ENCODE measurements at places on chromosomes 5 and 9.

- DNase-seq: no peak
These were observed 442.0 kb downstream of the DMRT2 start for GRCh38 chr9:1492156-1492555.

GRCh38 chr5:161790926-161791325 lies 57.0 kb upstream of the GABRA1 start:
- no peak for DNase-seq

DNA sequence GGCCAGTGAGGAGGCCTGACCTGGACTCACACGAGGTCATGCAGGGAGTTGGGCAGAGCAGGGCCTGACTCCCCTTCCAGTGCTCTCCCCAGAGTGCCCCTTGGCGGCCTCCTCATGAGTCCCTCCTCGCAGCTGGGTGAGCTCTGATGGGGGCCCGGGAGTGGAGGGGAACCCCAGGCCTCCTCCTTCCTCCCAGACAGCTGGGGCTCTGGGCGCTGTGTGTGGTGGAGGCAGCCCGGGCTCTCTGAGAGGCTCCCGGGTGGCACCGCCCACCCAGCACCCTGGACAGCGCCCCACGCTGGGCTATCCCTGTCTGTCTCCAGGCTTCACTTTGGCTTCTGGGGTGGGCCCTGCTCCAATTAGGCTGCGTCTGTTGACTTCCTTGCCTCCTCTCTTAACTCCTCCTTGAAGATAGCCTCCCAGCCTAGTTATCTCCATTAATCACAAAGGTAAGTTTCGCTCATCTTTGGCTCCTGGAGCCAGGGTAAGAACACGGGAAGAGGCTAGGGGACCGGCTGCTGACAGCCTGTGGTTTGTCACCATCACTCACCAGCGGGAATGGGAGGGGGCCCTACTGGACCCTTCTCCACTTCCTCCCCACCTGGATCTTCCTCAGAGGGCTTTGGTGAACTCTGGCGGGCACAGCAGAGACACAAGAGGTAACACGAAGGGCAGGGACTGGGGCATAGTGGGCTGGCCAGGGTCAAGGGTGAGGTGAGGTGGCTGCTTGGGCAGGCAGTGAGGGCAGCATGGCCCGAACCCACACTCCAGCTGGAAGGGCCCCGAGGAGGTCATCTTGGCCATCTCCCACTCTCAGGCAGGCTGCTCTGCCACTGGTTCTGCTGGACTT lies 13.1 kb downstream of the PSD2 start:
- DNase-seq: no peak

DNA sequence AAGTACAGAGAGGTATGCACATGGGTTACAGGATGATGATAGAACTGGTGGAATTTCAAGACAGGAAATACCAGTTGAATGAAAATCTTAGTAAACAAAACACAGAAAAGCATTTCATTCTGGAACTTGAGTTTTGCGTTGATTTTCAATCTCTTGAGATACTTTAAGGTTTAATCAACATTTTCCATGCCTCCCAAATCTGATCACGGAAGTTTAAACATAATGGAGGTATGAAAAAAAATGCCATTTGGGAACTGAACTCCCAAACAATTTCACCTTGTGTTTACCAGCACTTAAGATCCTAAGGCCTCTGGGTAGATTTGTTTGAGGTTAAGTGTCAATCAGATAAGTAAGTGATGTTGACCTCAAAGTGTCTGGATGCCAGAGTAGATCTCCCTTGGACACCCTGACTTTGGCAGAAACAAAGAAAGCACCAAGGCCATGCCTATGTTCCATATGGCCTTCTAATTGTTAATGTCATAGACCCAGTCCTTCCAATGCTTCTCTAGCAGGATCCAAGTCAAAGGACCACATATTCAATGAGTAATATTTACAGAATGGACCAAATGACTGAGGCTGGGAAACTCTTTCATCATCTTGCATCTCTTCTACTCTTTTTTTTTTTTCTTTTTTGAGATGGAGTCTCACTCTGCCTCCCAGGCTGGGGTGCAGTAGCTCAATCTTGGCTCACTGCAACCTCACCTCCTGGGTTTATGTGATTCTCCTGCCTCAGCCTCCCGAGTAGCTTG lies 216.9 kb downstream of the ARRDC3 start:
- no peak for DNase-seq

DNA sequence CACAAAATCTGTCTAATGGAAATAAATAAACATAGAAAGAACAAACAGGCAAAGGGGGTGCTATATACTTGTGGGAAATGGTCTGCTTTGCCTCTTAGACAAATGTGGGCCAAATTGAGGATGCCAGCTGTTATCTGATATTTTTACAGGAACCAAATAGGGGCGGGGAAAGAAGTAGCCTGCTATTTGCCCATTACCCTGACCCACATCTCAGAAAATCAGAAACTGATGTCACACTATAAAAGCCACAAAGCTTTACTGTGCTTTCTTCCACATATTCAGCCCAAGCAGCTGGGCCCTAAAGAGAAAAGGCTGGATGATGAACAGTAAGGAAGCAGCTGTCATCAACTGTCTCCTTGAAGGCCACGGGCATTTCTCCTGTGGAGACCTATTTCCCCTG lies 97.3 kb downstream of the ELAVL2 start:
- no peak for DNase-seq

DNA sequence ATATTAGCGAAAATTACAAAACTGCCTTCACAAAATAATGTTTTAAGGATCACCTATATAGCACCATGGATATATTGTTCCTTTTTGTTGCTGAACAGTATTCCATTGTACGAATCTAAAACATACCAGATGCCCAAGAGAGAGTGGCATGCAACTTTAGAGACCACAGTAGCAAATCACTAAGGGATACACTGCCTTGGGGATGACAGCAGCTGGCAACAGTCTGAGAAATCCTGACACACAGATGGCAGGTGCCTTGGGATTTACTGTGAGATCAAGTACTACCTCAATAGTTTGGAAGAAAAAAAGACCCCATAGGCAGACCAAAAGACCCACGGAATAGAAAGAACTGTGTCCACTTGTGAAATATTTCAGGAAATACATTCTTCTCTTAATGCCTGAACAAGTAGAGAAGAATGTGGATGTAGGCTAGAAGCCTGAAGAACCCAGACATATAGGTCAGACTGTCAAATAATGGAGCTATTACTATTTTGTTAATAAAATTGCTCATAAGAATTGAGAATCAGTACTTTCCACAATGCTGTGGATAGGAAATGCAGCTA lies 53.4 kb downstream of the PLPP1 start:
- no peak for DNase-seq

DNA sequence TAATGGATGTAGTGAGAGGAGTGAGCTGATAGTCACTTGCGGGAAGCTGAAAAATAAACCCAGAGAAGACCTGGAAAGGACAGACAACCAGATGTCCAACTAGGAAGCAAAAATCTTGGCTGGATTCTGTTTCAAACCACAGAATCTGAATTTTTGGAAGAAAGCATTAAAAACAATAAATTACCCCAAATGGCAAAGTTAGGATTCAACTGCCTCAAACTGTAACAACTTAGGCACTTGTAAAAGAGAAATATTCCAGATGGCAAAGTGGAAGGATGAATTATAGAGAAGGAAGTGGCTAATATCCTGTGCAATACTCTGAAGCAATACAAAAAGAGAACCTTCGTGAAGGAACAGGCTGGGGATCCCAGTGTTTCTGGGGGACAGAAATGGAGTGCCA lies 46.8 kb upstream of the SLIT3 start:
- no peak for DNase-seq

- no peak for DNase-seq
These were observed 89.2 kb downstream of the ARL15 start for GRCh38 chr5:54221135-54221534.

- no peak for DNase-seq
These were observed 25.4 kb downstream of the SERINC5 start for GRCh38 chr5:80230269-80230992.

DNA sequence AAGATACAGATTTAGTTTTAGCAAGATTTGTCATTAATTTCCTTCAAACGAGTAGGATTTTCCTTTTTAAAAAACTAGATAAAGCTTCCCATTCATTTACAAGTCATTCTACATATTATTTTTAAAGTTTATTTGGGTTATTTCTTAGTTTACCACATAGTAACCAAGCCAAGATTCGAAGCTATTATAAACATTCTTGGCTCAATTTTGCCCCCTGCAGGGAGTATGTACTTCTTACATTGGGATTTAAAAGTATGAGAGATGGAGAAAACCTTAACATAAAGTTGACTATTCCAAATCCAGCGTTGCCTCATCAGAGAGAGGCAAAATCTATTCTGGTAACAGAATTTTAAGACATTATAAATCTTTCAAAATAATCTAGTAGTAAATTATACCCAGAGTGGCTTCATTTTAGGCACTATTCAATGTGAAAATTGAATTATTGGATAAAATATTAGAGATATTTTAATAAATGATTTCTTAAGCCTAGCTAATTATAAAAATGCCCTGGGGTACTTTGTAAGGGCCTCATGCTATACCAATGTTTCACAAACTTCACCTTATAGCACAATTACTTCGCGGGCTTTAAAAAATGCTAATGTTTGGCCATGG lies 39.1 kb downstream of the FBN2 start:
- DNase-seq: no peak

- no peak for DNase-seq
These were observed 249.2 kb upstream of the POU5F2 start for GRCh38 chr5:93990504-93991070.

GRCh38 chr9:100602342-100602801 lies 24.5 kb downstream of the CAVIN4 start:
- DNase-seq: peak; percentile 48

DNA sequence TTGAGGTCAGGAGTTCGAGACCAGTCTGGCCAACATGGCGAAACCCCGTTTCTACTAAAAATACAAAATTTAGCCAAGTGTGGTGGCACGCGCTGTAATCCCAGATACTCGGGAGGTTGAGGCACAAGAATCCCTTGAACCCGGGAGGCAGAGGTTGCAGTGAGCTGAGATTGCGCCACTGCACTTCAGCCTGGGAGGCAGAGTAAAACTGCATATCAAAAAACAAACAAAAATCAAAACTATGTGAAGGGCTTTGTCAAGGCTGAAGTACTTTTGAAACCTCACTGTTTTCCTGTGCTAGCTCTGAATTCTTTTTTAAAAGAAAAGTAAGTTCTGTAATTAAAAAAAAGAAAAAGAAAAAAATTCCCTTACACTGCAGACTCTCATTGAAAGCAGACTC lies 65.1 kb upstream of the KLF4 start:
- DNase-seq: no peak

GRCh38 chr9:79610791-79611614 lies 39.2 kb downstream of the TLE4 start:
- no peak for DNase-seq

DNA sequence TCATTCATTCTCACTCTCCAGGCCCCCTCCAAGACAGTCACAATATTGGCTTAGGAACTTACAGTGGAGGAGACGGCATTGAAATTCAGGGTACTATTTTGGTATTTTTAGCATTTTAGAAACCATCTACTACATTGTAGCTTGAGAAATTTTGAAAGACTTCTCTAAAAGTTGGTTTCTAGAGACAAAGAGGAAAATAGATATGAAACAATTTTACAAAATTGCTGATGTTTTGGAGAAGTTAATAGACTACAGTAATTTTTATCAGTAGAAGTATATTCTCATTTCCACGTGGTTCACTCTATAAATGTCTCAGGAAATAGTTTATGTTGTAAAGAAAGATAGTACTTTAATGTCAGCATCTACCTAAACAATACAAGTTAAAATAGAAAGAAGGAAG lies 63.2 kb upstream of the ZSWIM6 start:
- no peak for DNase-seq

GRCh38 chr5:2872676-2873075 lies 121.2 kb upstream of the IRX2 start:
- DNase-seq: no peak

GRCh38 chr9:26523577-26523976 lies 369.0 kb downstream of the CAAP1 start:
- DNase-seq: no peak

GRCh38 chr9:100499866-100500265 lies 26.9 kb downstream of the TMEFF1 start:
- no peak for DNase-seq

- DNase-seq: no peak
These were observed 88.8 kb upstream of the SAP30L start for GRCh38 chr5:154356958-154357357.

DNA sequence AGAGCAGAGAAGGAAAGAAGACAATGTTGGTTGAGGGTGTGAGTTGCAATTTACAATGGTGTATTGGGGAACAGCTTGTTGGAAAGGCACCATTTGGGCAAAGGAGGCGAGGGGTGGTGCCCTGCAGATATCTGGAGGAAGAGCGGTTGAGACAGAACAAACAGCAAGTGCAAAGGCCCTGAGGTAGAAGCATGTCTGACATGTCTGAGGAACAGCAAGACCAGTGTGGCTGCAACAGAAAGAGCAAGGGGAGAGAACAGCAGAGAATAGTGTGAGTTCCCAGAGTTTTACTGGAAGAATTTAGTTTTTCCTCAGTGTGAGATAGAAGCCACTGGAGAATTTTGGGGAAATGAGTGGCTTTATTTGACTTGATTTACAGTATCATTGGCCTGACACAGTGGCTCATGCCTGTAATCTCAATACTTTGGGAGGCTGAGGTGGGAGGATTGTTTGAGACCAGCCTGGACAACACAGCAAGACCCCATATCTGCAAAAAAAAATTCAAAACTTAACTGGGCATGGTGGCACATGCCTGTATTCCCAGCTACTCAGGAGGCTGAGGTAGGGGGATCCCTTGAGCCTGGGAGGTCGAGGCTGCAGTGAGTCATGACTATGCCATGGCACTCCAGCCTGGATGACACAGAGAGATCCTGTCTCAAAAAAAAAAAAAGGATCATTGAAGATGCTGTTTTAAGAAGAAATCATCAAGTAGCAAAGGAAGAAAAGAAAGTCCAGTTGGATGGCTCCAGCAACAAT lies 13.6 kb downstream of the CMBL start:
- DNase-seq: no peak

DNA sequence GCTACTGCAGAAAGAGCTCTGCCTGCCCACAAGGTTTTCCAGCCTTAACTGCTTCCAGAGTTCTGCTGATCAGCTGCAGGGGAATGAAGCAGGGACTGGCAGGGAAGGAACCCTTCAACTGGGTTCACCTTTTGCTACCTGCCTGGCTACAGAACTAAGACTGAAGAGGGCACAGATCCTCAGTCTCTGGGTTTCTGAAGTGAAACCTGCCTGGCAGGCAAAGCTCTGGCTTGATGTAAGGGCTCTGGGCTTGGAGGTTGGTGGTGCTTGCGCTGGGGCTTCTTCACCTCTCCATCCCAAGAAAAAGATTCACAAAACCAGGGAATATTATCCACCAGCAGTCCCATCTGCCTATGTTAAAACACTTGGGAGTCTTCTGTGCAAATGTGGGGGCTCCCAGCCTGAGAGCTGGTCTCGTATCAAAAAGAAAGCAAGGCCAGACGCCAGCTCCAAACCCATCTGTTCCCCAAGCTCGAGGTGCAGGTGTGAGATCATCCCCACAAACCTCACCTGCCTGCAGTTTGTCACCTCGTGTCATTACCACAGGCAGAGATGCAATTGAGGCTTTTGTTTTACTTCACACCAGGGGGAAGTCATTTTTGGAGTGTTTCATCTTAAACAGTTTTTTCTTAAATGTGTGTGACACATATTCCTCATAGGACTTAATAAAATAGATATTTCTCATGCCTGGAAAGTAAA lies 58.3 kb downstream of the BNC2 start:
- no peak for DNase-seq

GRCh38 chr5:176738637-176739250 lies 71.6 kb upstream of the UNC5A start:
- DNase-seq: no peak

Data from iPS DF 6.9 (cell line).